Fibroblast of skin of right quadriceps (primary cell): ENCODE measurements at places on chromosomes 3 and 15.

- peak; percentile 82 for DNase-seq
These were observed 67.5 kb upstream of the CORO2B start for GRCh38 chr15:68511073-68511991.

DNA sequence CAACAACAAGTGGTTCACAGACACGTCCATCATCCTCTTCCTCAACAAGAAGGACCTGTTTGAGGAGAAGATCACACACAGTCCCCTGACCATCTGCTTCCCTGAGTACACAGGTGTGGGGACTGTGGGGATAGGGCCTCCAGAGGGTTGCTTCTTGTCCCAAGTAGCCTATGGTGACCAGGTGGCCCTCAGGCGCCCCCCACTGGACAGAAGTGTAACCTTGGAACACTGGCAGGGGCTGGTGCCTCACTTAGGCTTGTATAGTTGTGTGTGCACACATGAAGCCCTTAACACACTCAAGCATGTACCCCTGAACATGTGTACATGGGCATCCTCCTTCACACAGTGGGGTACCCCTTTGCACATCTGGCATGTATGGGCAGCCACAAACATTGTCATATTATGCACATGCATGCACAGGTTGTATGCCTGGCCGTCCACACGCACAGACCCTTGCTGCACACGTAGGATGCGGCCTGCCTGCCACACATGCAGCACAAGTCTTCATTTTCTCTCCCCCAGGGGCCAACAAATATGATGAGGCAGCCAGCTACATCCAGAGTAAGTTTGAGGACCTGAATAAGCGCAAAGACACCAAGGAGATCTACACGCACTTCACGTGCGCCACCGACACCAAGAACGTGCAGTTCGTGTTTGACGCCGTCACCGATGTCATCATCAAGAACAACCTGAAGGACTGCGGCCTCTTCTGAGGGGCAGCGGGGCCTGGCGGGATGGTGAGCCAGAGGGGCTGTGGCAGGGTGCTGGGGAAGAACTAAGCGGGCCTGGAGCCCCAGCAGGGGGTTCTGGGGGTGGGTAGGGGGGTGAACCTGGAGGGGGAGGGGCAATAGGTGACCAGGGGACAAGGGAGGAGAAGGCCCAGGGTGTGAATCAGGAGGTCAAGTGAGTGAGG lies 11.7 kb upstream of the SEMA3B start:
- no peak for DNase-seq

GRCh38 chr3:5304789-5305683 lies 117.5 kb downstream of the EDEM1 start:
- peak; percentile 49 for DNase-seq

DNA sequence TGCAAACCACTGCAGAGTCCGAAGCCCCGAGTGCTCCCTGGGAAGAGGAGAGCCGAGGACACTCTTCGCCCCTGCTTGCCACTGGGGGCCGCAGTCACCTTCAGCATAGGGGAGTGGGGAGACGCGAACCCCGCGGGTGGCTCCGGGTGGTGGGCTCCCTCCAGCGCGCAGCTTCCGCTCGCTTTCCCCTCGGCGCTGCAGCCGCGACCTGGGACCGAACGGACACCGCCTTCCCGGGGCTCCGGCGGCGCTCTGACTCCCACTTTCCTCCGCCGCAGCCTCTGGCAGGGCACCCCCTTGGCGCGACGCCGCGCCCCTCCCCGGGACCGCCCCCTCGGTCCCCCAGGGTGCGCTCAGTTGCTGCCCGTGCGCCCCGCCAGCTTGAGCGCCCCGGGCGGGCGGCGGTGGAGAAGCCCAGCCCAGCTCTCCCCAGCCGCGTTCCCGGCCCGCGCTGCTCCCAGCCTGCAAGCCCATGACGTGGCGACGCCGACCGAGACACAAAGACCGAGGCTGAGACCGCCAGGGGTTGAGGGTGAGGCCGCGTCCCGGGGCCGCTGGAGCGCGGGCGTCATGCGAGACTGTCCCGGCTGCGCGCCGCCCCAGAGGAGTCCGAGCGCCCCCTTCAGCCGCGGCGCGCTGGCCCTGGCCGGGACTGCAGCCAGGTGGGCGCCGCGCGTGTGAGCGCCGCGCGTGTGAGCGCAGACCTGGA lies at the start of gene MINAR1:
Gene MINAR1, plus strand, starts transcription at position 701 of the 709 bp plus-strand sequence. CDS start 23,812 bp downstream, outside the sequence.
- peak; percentile 71 for DNase-seq

DNA sequence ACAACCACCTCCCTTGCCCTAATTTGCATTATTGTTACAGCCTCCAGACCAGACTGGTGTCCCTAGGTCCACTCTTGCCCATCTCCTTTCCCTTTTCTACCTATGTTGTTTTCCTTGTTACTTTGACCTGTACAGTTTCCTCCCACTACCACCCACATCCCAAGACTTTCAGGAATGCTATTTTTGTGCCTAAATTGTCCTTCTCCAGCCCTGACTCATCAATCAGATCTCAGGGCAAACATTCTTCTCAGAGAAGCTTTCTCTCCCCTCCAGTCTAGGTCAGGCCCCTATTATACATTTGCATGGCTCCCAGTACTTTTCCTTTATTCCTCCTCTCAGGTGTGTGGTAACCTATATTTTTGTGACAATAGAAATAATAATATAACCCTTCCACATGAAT lies 241.5 kb downstream of the IGSF11 start:
- no peak for DNase-seq

GRCh38 chr15:74443100-74443909 lies 9.5 kb upstream of the SEMA7A start:
- DNase-seq = peak; percentile 13

DNA sequence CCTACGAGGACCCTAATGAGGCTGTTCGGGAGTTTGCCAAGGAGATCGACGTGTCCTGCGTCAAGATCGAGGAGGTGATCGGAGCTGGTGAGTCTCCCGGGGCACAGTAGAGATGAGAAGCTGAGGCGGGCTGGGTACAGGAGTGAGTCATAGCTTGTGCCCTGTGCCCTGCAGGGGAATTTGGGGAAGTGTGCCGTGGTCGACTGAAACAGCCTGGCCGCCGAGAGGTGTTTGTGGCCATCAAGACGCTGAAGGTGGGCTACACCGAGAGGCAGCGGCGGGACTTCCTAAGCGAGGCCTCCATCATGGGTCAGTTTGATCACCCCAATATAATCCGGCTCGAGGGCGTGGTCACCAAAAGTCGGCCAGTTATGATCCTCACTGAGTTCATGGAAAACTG lies 17.9 kb downstream of the EPHB3 start:
- DNase-seq = no peak

GRCh38 chr3:149529099-149529498 lies 54.6 kb downstream of the TM4SF4 start:
- no peak for DNase-seq

DNA sequence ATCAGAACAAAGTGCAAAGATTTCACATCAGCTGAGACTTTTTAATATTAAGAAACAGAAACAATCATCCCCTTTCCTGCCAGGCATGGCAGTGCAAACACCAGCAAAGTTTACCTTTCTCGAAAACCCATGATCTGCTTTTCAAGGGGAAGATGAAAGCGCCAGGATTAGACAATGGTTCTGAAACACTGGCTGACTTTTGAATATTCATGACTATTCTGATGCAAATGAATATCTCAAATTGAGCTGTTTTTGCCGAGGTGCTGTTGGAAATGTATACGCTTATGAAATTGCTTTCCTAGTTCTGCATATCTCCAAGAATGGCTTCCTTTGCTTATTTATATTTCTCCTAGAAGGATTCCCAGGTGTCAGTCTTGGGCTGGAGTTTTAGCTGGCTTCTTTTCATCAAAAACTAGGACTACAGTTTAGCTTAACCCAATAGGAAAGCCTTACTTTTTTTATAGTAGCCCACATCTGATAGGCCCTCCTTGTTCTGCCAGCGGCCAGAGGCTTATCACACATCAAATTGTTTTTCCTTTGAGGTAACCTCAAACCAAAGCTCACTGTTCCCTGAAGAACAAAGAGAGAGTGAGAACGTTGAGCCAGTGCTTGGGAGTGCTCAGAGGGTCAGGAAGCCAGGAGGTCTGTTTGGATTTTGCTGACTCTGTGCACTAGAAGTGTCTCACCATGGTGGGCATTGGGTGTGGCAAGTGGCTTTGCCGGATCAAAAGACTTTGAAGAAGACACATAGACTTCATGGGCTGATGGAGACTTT lies 74.0 kb upstream of the PLCL2 start:
- no peak for DNase-seq

GRCh38 chr3:61750766-61751165 lies 189.4 kb downstream of the PTPRG start:
- no peak for DNase-seq

DNA sequence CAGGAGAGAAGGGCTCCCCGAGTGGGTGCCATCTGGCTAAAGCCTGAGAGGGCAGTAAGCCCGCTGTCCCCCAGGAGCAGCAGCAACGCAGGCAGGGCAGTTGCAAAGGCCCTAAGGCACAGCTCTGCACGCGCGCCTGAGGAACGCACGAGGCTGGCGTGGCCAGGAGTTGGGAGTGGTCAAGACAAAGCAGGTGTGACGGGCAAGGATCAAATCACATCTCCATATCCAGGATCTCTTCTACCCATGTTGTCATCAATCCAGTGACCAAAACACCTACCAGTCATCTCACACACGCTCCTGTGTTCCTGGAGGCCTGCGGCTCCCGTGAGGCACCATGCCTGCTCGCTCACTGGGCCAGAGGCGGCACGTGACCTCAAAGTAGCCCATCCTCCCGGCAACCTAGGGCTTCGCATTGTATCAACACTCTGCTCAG lies 59.5 kb downstream of the ERC2 start:
- DNase-seq = no peak

DNA sequence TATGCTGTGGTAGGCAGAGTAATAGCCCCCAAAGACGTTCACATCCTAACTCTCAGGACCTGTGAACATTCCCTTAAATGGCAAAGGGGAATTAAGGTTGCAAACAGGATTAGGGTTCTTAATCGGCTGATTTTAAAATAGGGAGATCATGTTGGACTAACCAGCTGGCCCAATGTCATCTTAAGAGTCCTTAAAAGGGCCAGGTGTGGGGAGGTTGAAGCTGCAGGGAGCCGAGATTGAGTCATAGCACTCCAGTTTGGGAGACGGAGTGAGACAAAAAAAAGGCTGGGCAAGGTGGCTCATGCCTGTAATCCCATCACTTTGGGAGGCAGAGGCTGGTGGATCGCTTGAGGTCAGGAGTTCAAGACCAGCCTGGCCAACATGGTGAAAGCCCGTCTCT lies 1.6 kb upstream of the FLNB start:
- no peak for DNase-seq

- peak; percentile 31 for DNase-seq
These were observed 77.3 kb upstream of the NR2F2 start for GRCh38 chr15:96253006-96253747.

DNA sequence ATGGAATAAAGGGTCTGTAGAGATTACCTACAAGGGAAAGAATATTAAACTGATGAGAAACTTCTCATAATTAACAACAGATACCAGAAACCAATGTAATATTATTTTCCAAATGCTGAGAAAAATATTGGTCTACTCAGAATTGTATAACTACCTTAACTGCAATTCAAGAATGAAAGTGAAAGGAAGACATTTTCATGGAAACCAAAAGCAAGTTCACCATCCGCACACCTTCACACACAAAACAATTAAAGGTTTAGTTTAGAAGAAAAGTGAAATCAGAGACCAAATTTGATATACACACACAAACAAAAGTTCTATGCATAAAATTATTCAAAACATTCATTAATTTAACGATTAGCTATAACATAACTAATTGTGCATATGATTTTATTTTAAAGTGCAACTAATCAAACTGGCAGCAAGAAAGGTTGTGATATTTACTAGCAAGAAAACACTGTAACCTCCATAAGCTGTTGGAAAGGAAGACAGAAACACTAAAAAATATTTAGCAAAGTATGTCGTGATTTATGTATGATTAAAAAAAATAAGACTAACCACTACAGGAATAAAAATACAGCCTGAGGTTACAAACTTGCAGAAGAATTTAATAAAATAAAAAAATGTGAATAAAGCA lies 395.5 kb downstream of the FGF12 start:
- DNase-seq = no peak

DNA sequence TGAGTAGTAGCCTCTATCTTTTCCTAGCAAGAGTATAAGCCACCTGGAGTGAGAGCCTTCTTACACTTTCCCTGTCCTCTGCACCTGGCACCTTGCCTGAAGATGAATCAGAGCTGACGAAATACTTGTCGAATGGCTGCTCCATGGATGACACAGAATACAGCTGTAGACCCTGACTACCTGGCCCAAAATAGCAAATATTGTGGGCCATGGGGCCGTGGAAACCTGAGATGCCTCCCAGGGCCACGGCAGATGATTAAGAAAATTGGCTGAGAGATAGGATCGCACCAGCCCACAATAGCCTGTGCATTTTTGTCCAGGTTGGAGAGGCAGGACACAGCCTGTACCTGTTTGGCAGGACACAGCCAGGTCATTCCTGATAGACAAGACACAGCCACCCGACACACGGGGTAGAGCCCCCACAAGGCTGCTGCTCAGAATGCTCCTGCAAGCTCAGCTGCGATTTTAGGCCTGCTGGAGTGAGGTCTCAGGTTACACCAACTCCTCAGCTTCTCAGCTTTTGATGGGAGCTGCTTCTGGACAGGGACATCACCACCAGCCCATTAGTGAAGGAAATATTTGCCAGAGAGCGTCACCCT lies 22.9 kb upstream of the TPM1 start:
- DNase-seq = peak; percentile 90

- DNase-seq = no peak
These were observed 53.4 kb downstream of the CHDH start for GRCh38 chr3:53792866-53793265.

- peak; percentile 54 for DNase-seq
These were observed 25.7 kb upstream of the RAD18 start for GRCh38 chr3:8988791-8989558.

DNA sequence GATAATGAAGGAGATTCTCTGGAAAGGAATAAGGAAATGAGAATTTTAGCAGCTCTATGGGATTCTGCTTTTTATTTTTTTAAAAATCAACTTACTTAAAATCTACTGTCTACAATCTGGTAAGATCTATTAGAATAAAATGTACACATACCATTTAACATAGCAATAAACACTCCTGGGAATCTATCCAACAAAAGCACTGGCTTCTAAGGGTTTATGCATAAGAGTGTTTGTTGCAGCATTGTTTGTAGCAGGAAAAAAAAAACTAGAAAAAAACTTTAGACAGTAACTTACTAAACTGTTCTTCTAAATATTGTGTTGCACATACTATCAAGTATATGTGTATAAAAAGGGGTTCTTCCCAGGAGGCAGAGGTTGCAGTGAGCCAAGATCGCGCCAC lies 15.7 kb upstream of the RBP1 start:
- DNase-seq = peak; percentile 62

DNA sequence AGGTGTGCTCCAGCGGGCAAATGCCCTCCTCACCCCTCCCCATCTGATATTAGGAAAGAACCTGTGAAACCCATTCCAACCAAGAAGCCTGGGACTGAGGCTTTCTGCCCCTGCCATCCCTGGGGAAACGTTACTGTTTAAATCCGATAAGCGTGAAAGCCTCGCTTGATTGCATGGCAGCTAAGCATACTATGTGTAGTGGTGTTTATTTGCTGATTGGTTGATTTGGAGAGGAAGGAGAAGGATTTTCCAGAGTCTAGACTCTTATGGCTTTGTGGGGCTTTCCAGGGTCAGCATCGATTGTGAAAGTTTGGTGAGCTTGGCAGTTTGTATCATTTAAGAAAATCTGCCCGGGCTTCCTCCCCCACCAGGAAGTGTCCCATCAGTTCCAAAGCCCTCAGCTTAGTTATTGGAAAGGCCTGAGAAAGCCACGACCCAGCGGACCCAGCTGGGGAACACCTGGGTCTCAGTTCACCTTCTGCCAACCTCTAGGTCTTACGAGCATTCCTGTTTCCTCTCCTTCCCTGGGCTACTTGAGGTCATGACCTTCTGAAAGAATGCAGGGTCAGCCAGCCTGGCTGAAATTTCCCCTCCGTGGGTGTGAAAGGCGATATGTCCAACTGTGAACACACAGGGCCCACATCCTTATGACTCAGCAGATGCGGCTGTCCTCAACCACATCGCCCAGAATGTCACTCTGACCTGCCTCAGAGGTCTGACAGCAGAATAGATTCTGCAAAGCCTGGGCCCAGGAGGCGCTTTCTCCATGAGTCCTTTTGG lies 62.8 kb upstream of the HERC1 start:
- DNase-seq = peak; percentile 42
